ENCODE measurements at places on chromosomes 1 and 21. TPM values are rescaled to one million over a fixed set of nuclear protein-coding genes. Genes with fewer than 3 reads are reported as not detected.

Gene GPR25
- total RNA-seq, result 0.32 TPM

Gene INSRR
- total RNA-seq, result not detected

Gene TNFAIP8L2
- total RNA-seq, result not detected

Gene KLHDC7A
- 0.28 TPM for total RNA-seq

Gene S100A8
- total RNA-seq, result 27,439 TPM

Gene CELA2B
- total RNA-seq, result not detected

Gene ZNF695
- total RNA-seq, result 1.6 TPM

Gene SPATA1
- 1.1 TPM for total RNA-seq

Gene CA6
- total RNA-seq, result not detected

Gene HAPLN2
- total RNA-seq, result not detected

Gene GAS5
- total RNA-seq, result 347 TPM

Gene GIPC2
- 1.8 TPM for total RNA-seq

Gene AMY2A
- total RNA-seq, result not detected

Gene ANKRD34A
- total RNA-seq, result 0.12 TPM

Gene SHISAL2A
- total RNA-seq, result 0.36 TPM

Gene GJA9
- 0.44 TPM for total RNA-seq
